ENCODE measurements at places on chromosomes 4 and X.

GRCh38 chr4:176902710-176903323 is 110.1 kb upstream of the VEGFC start:
- no peak for DNase-seq

- peak; percentile 93 for DNase-seq
Measured at GRCh38 chr4:150117094-150117493, 38.8 kb downstream of the DCLK2 start.

DNA sequence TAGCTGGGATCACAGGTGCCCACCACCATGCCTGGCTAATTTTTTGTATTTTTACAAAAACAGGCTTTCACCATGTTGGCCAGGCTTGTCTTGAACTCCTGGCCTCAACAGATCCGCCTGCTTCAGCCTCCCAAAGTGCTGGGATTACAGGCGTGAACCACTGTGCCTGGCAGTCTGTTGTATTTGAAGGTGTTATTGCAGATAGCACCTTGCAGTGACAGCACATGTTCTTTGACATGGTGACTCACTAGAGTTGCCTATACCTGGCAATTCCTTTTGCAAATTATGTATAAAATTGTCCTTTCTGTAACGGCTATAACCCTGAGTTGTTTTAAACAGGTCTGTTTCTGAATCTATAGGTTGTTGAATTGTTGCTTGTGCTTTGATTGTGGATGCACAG is 7.9 kb downstream of the OGT start:
- no peak for DNase-seq

- DNase-seq, result no peak
Measured at GRCh38 chr4:158610790-158611189, 60.9 kb downstream of the C4orf46 start.

GRCh38 chr4:85028910-85029309 is 62.4 kb upstream of the WDFY3 start:
- DNase-seq, result no peak

DNA sequence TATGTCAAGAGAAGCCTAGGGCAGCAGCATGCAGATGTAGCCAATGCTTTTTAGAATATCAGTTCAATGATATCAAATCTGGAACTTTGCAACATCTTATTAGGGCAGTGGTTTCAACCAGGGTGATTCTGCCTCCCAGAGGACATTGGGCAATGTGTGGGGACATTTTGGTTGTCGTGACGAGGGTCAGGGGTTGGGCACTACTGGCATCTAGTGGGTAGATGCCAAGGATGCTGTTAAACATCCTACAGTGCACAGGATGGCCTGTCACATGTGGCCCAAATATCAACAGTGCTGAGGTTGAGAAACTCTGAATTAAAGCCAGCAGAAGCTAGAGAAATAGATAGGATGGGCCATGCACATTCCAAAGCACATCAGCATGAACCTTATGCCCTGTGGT is 152.3 kb downstream of the AMELX start:
- no peak for DNase-seq

DNA sequence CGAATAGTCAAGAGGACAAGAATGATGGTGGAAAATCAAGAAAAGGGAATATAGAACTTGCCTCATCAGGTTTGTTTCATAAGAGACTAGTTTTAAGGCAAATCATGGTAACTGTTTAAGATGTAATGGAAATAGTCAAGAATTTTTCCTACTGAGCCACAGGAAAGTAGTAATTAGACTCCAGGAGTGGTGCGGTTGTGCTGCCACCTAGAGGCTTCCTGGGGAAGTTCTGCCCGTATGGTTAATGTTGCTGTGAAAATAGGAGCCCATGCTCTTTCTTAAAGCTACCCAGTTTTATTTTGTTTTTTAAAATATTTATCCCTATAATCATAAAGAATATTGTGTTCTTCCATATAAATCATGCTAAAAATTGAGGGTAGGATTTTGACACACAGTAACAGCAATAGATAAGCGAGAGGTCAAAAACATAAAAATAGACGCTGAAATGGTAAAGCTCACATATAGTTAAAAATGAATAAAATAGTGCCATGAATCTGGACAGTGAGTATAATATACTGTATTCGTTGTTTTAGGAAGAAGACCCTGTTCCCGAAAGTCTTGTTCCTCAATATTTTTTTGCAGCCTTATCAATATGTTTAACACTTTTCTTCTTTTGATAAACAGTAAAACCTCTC is 87.0 kb downstream of the PHOX2B start:
- DNase-seq, result peak; percentile 53

All from posterior cingulate gyrus (tissue), 11 donors.